ENCODE measurements at places on chromosomes 16 and 17.

DNA sequence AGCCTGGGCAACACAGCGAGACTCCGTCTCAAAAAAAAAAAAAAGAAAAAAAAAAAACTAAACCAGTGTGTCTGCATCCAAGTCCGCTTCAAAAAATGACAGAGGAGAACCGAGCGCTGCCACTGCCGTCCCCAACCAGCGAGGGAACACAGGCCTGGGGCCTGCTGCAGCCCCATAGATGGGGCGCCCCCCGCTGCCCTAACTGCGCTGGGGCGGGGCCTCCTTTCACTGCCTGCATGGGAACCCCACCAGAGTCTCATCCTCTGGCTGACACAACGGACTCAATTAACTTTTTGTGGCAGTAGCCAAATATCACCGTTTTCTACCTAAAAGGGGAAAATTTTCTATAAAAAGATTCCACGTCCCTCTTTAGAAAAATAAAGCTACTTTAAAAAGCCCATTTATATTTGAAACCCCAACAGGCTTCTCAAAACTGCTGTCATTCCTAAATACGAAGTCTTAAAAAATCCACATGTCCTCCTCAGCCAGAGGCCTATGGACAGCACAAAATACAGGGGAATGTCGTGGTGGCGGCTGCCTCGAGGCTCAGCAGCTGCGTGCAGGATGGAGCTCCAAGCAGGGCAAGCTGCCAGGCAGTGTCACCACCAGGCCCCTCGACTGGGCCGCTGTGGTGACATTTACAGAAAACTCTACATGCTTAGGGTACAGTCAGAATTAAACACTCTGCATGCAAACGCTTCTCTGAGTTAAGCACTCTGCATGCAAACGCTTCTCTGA lies 30.3 kb downstream of the KLHDC4 start:
- DNase-seq, result no peak

DNA sequence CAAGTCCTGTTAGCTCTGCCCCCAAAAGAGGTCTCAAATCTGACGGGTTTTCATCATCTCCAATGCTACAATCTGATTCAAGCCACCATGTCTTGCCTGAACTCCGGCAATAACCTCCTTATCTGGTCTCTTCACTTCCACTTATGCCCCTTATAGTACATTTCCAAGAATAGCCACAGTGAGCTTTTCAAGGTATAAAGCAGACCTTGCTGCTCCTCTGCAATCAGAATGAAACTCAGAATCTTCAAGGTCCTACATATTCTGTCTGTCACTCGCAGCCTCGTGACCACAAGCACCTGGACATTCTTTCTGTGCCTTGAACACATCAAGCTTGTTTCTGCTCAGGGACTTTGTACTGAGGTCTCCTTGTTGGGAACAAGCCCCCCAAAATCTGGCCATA lies 84.7 kb downstream of the YPEL2 start:
- no peak for DNase-seq

DNA sequence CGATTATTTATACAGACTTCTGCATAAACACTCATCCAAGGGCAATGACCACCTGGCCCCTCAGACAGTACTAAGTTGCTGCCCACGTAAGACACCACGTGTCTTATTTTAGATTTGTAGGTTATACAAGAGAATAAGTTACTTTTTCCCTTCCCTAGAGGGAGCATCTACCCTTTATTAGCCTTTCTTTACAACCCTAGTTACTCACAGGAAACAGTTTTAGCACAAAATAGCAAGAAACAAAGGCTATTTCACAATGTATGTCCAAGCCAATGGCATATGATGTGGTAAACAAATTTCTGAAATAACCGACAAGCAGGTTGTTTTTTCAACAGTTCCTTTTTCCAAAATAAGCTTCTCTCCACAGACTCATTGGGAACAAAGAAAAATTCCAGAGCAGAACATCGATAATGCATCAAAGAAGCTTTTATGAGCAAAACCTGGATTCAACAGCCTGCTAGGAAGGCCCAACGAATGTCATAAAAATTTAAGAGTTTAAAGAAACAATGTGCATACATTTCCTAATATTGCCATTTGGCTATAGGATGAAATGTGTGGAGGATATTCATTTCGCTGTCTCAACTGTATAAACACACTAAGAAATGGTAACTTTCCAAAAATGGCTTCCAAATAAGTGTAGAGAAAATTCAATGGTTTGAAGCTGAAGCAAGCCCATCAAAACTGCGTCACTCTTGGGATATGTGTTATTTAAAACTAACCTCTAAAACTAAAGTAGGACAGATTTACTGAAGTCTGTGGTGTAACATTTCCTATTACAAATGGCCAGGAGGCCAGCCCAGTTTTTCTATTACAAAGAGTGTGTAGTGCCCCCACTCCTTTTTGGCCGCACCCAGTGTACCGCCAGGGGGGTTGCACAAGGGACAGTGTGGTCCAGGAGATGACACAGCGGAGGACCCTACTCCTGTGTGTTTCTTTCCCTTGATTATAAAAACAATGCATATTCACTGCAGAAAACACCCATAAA lies 50.4 kb upstream of the ERN1 start:
- DNase-seq, result no peak

- DNase-seq, result no peak
These were observed 126.9 kb downstream of the PARN start for GRCh38 chr16:14502932-14503741.

GRCh38 chr17:896953-897661 lies 82.5 kb downstream of the NXN start:
- no peak for DNase-seq

GRCh38 chr16:80731915-80732314 lies 72.5 kb downstream of the CDYL2 start:
- DNase-seq, result no peak

GRCh38 chr17:16980061-16980460 lies 8.1 kb upstream of the TNFRSF13B start:
- DNase-seq, result no peak

DNA sequence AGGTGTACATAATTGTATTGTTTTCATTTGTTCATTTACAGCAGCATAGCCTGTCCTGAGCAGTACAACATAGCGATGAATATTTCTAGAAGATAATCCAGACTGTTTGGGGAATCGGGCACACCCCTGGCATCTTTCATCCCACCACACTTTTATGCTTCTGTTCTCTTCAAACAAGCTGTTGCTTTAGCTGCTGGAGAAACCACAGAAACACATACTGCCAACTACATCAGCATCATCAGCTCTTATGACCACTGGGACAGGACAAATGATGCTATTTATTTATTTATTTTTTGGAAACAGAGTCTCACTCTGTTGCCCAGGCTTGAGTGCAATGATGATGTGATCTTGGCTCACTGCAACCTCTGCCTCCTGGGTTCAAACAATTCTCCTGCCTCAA lies 22.6 kb upstream of the HAPSTR1 start:
- no peak for DNase-seq

GRCh38 chr17:9408868-9409829 lies 166.5 kb downstream of the STX8 start:
- DNase-seq, result no peak

DNA sequence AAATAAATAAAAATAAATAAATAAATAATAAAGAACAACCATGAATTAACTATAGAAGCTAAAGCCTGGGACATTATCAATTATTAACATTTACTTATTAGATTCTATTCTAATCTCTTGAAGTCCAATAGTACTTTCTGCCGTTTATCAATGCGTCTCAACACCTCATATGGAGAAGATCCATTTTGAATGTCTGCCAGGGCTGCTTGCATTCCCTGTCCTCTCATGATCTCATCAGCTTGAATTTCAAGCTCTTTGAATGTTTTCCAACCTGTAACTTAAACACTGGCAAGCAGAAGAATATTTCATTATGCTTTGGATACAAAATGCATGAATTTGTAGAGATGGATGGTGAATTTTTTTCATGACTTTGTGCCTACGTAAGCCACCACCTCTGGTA lies 191.9 kb upstream of the ANKFN1 start:
- DNase-seq, result no peak

DNA sequence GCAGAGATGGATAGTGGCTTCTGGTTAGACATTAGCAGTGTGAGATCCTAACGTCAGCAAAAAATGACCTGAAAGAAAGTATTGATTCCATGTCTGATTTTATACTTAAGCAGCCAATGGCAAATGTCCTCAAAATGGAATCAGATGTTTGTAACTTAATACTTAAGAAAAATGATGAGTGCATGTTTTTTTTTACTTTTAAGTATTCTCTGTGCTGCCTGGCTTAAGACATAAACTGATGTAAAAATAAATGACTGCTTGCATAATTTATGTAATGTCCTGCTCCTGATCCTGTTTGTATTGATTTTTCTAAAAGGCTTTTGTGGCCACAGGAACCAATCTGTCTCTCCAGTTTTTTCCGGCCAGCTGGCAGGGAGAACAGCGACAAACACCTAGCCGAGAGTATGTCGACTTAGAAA lies 7.4 kb downstream of the CBFB start:
- no peak for DNase-seq

GRCh38 chr17:48128400-48128799 lies 20.8 kb downstream of the SNX11 start:
- no peak for DNase-seq

DNA sequence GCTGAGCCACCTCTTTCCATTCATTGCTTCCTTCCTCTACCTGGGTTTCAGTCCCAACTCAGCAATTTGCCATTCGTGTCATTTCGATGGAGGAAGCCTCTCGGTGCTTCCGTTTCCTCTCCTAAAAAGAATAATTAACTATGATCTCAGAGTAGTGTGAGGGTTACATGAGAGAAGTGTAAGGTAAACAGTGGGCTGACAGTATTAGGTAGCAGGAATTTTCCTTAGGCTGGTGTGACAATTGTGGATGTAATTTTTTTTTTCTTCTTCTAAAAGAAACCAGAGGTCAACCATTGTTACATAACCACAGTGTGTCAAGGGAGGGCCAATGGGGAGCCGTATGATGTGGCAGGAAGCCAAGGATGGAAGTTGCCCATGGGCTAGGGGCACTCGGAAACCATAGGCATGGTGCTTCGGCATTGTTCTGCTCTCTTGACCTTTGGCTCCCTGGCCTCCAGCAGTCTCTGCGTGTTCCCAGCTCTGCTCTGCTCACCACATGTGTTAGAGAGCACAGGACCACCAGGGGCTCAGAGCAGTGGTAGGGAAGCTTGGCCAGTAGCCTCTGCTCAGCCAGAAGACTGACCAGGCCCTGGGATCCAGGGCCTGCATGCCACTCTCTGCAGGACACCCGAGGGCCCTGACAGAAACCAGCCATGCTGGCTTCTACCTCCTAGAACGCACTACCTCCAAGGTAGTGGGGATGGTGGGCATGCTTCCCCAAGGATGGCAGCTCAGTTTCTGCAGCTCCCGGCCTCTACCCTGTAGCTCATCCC lies 2.0 kb upstream of the TOP2A start:
- no peak for DNase-seq

- no peak for DNase-seq
These were observed 51.8 kb downstream of the CA10 start for GRCh38 chr17:52106638-52107261.

- no peak for DNase-seq
These were observed 3.9 kb downstream of the GLIS2 start for GRCh38 chr16:4319454-4320421.

- no peak for DNase-seq
These were observed 31.5 kb upstream of the B4GALNT2 start for GRCh38 chr17:49101054-49101534.

DNA sequence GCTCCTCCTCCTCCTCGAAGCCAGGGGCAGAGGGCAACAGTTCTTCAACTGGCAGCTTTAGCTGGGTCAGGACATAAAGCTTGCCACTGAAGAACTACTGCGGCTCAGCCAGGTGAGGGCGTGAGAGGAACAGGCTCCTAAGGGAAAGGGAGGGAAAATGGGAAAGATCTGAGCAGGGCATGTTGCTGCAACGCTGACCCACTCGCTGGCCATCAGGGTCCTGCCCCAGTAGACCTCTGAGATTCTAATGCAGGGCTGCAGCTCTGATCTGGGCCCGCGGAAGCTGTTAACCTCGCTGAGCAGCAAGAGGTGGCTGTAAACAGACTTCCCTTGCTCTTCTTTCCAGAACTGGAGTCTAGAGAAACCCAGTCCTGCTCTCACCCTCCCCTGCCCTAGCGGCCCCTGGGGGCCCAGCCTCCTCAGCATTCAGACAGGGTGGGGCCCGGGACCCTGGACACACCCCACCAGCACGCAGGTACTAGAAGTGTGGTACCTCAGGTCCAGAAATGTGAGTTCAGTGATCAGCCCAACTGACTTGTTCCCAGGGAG lies 3.8 kb upstream of the TLCD2 start:
- no peak for DNase-seq

- no peak for DNase-seq
These were observed 23.3 kb upstream of the SLC12A3 start for GRCh38 chr16:56841659-56842058.

- DNase-seq, result no peak
These were observed 452.8 kb downstream of the SLC39A11 start for GRCh38 chr17:72639711-72640110.

DNA sequence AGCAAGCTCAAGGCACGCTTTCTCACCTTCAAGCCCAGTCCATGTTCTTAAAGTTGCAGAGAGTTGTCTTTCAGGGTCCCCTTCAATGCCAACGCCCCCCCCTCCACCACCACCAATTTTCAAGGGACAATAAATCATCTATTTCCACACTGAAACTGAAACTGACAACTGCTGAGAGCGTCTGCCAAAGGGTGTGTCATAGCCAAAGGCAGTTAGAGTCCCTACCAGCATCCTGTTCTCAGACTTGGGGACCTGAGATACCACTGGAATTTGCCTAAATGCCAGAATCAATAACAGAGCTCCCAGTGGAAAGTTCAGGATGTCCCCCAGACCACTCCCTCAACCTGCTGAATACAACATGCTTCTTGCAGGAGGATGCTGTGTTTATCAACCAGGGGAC lies 133.2 kb upstream of the SOX9 start:
- DNase-seq, result no peak

DNA sequence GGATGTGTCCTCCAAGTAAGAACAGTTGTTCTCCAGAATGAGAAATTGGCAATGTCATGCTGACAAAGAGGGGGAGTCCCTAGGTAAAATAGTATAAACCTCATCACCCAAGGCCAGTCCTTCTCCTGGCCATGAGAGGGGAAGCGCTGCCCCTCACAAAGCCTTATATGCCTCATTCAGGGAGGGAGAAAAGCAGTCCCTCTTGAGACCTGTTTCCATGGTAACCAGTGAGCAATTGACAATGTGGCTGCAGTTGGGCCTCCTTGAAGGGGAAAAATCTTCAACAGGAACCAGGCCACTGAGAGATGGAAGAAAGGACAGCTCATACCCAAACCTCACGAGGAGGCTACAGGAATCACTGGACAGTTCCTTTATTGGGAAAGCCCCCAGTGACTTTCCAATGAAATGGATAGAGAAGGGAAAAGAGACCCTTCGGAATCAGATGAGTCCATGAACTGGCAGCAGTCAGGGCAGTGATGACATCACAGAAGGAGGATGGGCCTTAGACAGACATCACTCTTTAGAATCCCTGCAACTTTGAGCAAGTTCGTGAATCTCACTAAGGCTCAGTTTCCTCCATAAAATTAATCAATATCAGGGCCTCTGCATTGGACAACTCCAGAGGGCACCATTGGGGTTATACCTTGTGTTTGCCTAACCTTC lies 275.7 kb downstream of the TOX3 start:
- DNase-seq, result no peak

DNA sequence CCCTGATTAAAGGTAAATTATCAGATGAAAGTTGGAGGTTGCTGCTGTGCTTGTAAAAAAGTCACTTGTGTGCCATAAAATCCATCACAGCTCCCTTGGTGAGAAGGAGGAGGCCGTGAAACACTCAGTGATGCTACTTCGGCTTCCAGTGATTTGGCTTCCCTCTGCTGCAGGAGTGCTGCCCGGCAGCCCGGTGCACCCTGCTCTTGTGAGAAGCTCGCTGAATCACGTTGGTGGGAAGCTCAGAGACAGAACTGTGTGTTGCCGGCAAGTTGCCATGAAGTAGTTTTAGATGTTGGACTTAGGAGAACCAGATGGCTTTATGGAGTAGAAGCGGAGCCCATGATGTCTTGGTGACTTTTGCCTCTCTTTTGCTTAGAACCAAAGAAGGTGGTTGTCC lies 33.3 kb downstream of the MSI2 start:
- no peak for DNase-seq

Measured in cortex of kidney (tissue), 1 donor.